Nucleus accumbens (tissue), 56 donors: ENCODE measurements at places on chromosomes 2 and 18.

- no peak for DNase-seq
Measured at GRCh38 chr18:65934874-65935273, 184.1 kb downstream of the CDH7 start.

GRCh38 chr2:54419855-54420523 is 36.1 kb upstream of the SPTBN1 start:
- no peak for DNase-seq

DNA sequence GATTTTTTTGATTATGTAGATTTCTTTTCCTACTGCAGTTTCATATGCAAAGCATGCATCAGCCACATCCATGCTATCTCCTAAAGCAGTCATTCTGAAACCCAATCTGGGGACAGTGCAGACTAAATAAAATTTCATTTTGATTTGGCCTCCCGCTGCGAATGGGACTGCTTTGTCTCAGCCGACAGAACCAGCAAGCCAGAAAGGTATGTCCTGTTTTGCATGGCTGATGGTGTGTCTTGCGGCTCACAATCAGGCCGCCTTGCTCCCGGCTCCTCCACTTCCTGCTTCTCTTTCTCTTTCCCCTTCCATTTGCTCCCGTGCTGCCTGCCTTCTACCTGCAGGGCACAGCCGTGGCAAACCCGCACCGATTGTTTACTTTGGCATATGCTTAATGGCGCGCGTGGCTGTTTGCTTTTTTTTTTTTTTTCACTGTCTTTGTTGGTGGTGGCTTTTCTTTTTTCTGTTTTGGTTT is 419.6 kb upstream of the POU3F3 start:
- DNase-seq, result no peak

- no peak for DNase-seq
Measured at GRCh38 chr2:231606941-231607340, 14.3 kb downstream of the TEX44 start.

GRCh38 chr18:41939326-41939725 is 15.7 kb upstream of the PIK3C3 start:
- no peak for DNase-seq

DNA sequence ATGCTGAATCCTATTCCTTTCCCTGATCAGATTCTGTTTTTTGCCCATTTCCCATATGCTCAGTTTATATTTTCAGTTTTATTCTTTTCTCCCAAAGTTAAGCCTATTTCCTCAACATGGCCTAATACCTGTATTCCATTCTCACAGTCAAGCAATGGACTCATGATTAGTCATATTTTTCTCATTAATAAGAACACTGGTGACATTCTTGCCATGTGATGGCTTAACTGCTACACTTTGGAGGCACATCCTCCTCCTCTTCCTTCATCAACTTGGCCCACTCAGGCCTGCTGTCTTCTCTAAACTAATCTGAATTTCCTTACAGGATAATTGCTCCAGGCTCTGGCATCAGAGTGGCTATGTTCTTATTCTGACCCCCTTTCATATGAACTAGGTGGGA is 679.2 kb downstream of the NYAP2 start:
- DNase-seq, result no peak

GRCh38 chr18:61414086-61414485 is 80.9 kb downstream of the CDH20 start:
- no peak for DNase-seq

DNA sequence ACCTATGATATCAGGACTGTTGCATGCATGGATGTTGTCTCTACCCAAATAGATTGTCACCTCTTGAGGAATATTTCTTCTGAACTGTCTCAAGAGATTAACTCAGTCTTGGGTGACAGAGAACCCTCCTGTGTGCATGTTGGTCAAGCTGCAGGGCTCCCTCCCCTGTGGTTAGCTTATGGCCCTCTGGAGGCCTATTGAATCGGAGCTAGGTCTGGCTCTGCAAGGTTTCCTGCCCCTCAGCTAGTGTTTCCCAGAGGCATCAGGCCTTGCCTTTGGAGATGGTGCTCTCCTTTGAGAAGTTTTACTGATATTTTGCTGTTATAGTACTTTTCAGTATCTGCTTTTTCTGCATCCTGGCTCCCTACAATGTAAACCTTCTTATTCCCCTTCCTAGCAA is 769.2 kb upstream of the FAM98A start:
- no peak for DNase-seq

DNA sequence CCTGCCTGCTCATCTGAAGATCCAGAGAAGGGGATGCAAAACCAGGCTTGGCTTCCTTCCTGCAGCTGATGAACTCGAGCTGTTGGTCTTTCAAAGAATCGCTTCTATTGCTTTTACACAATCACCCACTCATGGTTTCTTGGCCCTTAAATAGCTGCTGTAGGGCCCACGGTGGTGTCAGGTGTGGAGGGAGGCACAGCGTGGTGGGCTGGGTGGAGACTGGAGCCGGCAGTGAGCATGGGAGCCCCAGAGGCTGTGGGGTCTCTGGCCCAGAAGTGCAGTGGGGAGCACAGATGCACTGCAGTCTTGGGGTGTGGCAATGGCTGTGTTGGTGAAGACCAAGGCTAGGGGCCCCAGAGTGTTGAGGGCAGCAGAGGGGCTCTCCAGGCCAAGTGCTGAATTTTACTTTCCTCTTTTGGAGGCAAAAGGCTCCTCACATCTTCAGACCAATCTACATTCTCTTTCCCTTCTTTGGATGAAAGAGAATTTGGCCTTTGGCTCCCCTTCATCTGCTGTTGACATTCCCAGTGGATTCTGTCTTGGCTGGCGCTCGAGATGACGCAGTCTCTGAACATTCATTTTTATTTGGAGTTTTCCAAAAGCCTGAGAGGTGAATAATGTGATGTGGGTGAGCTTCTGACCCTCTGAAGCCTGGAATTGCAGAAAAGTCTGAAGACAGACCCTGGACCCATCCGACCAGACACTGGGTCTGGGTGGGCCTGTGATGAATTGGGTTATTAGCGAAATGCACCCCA is 70.1 kb upstream of the ASB18 start:
- DNase-seq, result no peak

DNA sequence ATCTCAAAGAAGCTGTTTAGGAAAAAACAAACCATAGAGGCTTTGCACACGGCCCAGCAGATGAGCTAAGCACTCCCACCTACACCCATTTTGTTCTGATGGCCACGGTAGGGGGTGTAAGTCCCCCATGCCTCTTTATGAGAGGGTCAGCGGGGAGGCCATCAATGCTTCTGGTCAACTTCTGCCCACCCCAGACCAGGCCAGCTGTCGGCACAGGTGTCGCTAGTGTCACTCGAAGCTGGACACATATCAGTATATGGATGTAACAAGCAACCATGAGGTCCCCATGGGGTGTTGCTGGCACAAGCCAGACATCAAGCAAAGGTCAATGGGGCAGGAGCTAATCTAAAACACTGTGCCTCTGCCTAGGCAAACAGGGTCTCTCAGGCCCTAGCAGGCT is 23.7 kb upstream of the SLC35F6 start:
- DNase-seq, result no peak

DNA sequence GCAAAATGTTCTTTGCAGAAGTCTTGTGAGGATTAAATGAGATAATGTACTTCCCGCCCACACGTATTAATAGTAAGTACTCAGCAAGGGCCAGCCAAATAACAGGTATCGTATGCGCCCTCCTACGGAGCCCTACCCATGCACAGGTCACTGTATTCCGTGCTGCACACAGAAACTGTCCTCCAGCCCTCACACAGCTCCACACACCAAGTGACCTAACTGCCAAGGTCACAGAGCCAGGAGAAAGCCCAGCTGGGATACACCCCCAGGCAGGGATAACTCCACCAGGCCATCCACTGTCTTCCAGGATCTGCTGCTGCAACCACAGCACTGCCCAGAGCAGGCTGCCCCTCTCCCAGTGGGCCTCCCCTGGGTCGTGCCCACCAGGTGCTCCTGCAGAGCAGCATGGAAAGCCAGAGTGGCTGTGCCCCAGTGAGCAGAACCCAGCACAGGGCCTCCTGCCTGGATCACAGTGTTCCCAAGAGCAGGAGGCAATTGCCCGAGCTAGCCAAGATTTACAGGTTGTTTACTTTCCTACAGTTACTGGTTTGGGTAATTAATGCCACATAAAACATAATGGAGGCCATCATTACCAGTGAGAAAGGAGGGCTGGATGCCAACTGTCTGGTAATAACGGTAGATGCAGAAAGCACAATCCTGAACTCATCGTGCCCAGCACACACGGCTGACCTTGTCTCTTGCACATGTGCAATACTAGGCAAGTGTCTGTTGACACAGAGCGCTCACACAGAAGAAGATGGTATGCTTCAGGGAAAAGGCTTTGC is 24.4 kb downstream of the TFCP2L1 start:
- no peak for DNase-seq

DNA sequence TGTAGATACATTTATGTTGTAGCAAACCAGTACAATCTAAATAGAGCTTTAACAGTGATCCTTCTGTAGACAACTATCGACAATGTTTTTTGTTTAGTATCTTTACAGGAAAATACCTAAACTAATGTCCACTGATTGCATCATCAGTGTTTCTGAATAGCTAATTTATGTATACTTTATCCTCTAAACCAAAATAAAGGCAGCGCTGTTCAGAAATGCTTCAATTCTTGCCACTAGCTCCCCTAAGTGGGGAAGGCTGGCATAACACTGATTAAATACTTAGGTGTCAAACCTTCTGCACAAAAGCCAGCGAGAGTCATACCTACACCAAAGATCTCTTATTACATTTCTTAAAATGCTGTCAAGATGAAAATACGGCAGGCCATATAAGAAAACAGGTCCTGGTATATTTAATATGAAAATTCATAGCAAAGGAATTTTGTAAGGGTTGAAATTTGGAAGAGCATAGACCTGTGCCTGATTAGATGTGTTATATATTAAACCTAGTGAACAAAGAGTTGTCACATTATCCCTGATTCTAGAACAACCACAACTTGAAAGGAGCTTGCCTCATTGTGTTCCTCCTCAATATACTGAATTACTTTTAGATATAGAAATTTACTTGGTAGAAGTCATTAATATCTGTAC is 1693.4 kb upstream of the SLC39A10 start:
- DNase-seq, result no peak

DNA sequence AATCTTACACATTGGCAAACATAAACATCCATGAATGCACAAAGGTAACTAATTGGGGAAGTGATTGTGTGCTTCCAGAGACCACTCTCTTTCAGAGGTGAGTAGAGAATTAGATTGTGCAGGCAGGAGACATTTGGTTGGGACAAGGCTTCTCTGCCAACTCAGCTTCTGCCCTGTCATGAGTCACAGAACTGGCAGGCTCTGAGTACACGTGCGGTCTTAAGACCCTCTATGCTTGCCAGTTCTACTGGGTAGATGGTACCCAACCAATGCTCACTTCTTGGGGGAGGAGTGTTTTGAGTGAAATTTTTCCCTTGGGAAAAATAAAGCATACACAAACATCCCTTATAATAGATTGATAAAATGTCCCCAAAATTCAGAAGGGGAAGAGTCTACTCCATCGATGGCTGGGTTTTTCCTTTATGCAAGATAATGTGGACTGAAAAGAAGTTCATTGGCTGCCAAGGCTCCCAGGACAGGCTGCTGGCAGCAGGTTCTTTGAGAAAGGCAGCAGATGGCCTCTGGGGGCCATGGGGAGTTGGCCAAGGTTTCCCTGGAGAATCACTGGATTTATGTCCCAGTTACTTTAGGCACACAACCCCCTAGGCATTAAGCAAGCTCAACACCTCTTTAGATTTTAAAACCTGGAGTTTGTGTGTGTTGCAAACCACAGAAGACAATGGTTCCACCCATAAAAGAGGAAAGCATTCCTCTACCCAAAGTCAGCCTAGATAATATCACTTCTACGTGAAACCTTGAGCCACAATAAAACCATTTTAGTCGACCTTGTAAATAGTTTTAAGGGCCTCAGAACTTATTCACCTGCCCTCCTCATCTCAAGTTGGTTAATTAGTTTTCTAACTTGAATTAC is 417.0 kb downstream of the TXNL1 start:
- no peak for DNase-seq

DNA sequence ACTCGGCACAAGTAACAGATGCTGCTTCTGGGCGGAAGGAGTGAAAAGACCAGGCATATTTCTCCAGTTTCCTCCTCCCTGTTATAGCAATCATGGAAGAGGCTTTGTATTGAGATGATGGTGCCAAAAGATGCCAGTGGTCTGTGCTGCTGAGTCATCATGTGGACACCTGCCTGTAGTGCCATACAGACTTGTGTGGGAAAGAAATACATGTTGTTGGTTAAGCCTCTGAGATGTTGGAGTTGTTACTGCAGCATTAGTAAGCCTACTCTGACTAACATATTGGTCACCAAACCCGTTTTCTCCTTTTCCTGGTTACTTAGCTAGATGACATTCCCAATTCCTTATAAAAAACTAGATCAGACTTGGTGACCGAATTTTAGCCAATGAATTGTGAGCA is 356.9 kb downstream of the ZNF521 start:
- no peak for DNase-seq

GRCh38 chr2:45255563-45255962 is 246.3 kb upstream of the SIX2 start:
- no peak for DNase-seq

GRCh38 chr2:166700079-166700478 is 188.2 kb upstream of the XIRP2 start:
- DNase-seq, result no peak

GRCh38 chr2:60852282-60852860 is 29.0 kb upstream of the REL start:
- no peak for DNase-seq

- DNase-seq, result no peak
Measured at GRCh38 chr2:218626369-218626768, 18.7 kb downstream of the PLCD4 start.

DNA sequence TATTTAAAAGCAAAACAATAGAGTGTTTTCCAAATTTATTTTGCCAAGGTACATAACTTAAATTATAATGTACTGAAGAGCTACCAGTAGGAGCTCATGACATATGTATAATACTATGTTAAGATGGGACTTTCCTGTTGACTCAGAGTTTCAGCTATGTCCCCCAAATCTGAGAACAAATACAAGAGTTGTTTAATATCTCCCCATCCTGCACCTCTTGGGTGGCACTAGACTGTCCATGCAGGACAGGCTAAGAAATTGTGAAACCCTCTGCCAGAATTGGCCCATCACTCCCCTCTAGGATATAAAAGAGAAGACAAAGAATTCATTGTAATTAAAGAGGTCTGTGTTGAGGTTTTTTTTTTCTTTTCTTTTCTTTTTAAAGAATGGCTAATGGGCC is 21.7 kb upstream of the CTAGE1 start:
- DNase-seq, result no peak

- DNase-seq, result no peak
Measured at GRCh38 chr2:45918463-45919159, 267.1 kb downstream of the PRKCE start.

- no peak for DNase-seq
Measured at GRCh38 chr2:80153151-80153550, 151.4 kb downstream of the LRRTM1 start.

GRCh38 chr2:201460532-201460931 is 9.0 kb downstream of the STRADB start:
- no peak for DNase-seq

DNA sequence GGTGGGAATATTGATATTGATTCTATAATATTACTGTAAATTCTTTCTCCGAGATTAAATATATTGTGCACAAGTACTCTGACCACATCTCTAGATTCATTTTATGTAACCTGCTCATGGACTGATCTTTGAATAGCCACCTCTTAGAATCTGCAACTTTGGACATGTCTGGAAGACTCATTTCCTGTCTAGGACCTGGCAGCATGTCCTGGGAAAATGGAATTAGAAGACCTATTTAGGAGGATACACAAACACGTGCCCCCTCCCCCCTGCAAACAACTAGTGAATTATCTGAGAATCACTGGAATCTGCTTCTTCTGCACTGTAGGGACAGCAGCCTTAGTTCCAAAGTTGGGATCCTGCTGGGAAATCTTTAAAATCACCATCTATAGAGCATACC is 94.1 kb downstream of the UBE2E3 start:
- DNase-seq, result no peak
